Dermis microvascular lymphatic vessel endothelial cell (primary cell): ENCODE measurements at places on chromosomes 11 and 22. TPM values are rescaled to one million over a fixed set of nuclear protein-coding genes. Genes with fewer than 3 reads are reported as not detected.

Gene JHY
- total RNA-seq, result 0.39 and 0.89 TPM in 2 replicates

Gene RTN4RL2
- total RNA-seq, result 0.13 TPM in 1 of 2 replicates, not detected in the other

Gene OR4A16
- total RNA-seq, result not detected in 2 replicates

Gene OR8G5
- not detected in 2 replicates for total RNA-seq

Gene ASPHD2
- 0.90 and 2.0 TPM in 2 replicates for total RNA-seq

Gene MRGPRX3
- under 0.01 and 0.51 TPM in 2 replicates for total RNA-seq

Gene SLC7A4
- total RNA-seq, result not detected in 2 replicates

Gene BEST1
- total RNA-seq, result under 0.01 and 0.13 TPM in 2 replicates

Gene ARRB1
- total RNA-seq, result 167 and 260 TPM in 2 replicates

Gene DNAJB13
- total RNA-seq, result 0.13 TPM in 1 of 2 replicates, not detected in the other

Gene ANO9
- 1.4 and 2.7 TPM in 2 replicates for total RNA-seq

Gene PPME1
- 21.3 and 22.3 TPM in 2 replicates for total RNA-seq

Gene SAA1
- total RNA-seq, result not detected in 2 replicates

Gene TMEM191B
- 0.13 and 0.77 TPM in 2 replicates for total RNA-seq

Gene P2RY6
- 0.25 and 0.26 TPM in 2 replicates for total RNA-seq

Gene OR5A1
- total RNA-seq, result not detected in 2 replicates

Gene PATE3
- total RNA-seq, result not detected in 2 replicates

Gene SCGB2A2
- not detected in 2 replicates for total RNA-seq

Gene CD3D
- total RNA-seq, result not detected in 2 replicates

Gene OR52I2
- not detected in 2 replicates for total RNA-seq

Gene TMPRSS5
- total RNA-seq, result 0.13 TPM in 2 replicates

Gene LINC01488
- under 0.01 TPM in 1 of 2 replicates, not detected in the other for total RNA-seq

Gene KCNK4
- total RNA-seq, result not detected in 2 replicates

Gene ZNF214
- total RNA-seq, result 0.38 and 0.77 TPM in 2 replicates

Gene RBMXL2
- total RNA-seq, result not detected in 2 replicates

Gene IFITM1
- total RNA-seq, result 1.0 and 1.1 TPM in 2 replicates

Gene NXPE1
- not detected in 2 replicates for total RNA-seq

Gene XKR3
- total RNA-seq, result not detected in 2 replicates

Gene HTR3A
- not detected in 2 replicates for total RNA-seq

Gene NAALADL1
- total RNA-seq, result 15.1 and 16.6 TPM in 2 replicates

Gene MUC5B
- total RNA-seq, result not detected in 2 replicates

Gene RAG1
- 1.0 and 1.1 TPM in 2 replicates for total RNA-seq

Gene TSPAN32
- total RNA-seq, result not detected in 2 replicates

Gene TYR
- not detected in 2 replicates for total RNA-seq

Gene KRTAP5-1
- not detected in 2 replicates for total RNA-seq

Gene NCAM1
- total RNA-seq, result 0.90 and 4.2 TPM in 2 replicates

Gene C11orf52
- total RNA-seq, result 0.13 and 0.39 TPM in 2 replicates

Gene SLC29A2
- total RNA-seq, result 0.77 and 1.0 TPM in 2 replicates

Gene OR10A4
- total RNA-seq, result not detected in 2 replicates

Gene SHISA8
- not detected in 2 replicates for total RNA-seq
